ENCODE measurements at places on chromosomes 5 and 9.
A peak's percentile ranks its signal among the peaks of the same experiment; 100 is the strongest.

DNA sequence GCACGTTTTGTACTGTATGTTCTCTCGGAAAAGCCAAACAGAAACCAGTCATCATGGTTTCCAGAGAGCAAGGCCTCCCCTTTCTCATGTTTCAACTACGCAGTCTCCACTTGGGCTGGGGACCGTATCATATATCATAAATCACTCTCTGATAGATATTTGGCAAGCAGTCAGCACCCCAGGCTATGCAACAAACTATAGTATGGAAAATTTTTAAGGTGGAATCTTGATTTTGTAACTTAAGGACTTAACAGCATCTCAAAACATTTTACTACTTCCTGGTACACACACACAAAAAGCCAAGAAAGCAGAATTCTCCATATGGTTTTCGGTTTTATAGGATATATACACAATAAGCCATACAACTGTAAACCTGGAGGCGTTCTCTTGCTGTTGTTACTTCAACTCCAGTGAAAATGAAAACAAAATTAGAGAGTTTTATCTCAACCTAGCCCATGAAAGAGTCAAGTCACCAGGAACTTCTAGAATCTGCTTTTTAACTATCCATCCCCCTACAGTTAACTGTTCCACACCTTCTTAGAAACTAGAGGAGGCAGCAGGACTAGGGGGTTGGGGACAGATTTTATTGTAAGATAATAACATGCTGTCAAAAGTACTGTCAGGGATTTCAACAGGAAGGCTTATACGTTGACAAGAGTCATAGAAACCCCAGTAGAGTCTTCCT lies 283.4 kb downstream of the NFIB start:
- DNase-seq, result peak; percentile 75

DNA sequence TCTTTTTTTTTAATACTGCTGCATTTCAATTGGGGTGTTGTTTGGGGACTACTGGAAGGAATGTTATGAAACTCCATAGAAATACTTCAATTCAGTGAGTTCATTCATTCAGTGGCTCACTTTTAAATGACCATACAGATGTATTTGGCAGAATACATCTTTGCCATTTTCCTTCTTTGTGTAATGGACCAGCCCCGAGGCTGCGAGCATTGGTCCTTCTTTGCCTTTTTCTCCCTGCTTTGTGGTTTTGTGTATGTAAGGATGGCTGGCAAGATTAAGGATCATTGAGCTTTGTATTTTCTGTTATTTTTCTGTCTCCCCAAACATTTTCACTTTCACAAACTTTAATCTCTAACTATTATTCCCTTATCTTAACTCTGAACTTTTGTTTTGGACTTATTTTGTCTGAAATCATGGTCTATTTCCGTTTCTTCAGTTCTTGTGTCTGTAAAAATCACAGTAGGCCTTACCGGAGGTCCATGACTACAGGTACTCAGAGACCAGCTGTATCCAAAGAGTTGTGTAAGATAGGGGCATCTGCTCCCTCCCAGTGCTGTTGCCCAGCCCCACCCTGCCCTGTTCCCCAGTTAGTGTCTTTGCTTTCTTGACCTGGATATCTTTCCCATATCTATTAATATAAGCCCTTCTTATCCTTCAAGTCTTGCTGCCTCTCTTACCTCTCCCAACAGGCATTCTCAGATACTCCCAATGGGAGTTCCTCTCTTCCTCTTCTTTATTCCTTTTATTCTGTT lies 154.3 kb upstream of the DMRT1 start:
- DNase-seq, result no peak

GRCh38 chr9:98973576-98973975 lies 29.9 kb downstream of the COL15A1 start:
- DNase-seq, result no peak

- no peak for DNase-seq
These were observed 82.9 kb downstream of the UGCG start for GRCh38 chr9:111979561-111979960.

DNA sequence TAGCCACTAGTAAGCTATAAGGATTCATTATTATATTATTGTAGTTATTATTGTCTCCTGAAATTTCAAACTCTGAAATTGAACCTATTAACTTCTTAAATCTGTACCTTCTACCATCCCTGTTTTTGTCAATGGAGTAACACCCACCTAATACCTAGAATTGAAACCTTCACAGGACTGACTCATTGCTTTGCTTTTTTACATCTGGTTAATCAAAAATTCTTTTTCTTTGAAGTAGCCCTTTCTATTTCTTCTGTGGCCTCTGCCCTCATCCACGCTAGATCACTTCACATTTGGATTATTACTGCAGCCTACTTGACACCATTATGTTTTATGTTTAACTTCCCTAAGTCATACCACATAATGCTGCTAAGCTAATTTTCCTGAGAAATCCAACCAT lies 35.6 kb downstream of the RBM27 start:
- no peak for DNase-seq
